ENCODE measurements at places on chromosomes 16 and 17.

DNA sequence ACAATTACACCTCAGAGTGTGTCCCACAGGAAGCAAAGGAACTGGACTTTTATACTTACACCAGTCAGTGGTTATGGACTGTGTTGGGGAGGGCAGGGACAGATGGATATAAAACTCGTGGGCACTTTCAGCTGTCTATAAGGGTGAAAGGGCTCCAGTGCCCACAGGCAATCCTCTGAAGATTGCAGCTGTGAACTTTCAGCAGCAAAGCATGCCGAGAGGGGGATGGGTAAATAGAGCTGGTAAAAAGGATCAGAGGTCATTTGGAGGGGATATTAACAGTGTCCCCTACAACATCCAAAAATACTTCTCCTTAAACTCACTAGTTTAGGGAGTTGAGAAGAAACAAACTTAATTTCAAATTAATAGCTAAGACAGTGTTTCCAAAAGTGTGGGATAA lies 13.3 kb upstream of the RFWD3 start:
- no peak overlapping the region for H3K27ac ChIP-seq
- no peaks in the 10 kb centered on the region for H3K27me3 ChIP-seq

- no peaks in the 10 kb centered on the region for H3K27me3 ChIP-seq
- no peak overlapping the region for H3K4me3 ChIP-seq
- peaks cover 2% of the 10 kb centered on the region for H3K4me1 ChIP-seq
- H3K36me3 ChIP-seq, result no peaks in the 10 kb centered on the region
These were observed 62.9 kb downstream of the ADCY9 start for GRCh38 chr16:4053301-4053845.

GRCh38 chr17:48745381-48746275 lies 17.1 kb upstream of the HOXB13 start:
- no peak overlapping the region for H3K27ac ChIP-seq
- H3K4me1 ChIP-seq, result no peaks in the 10 kb centered on the region
- H3K4me3 ChIP-seq, result no peak overlapping the region
- H3K27me3 ChIP-seq, result peaks cover 85% of the 10 kb centered on the region
- H3K36me3 ChIP-seq, result no peaks in the 10 kb centered on the region

DNA sequence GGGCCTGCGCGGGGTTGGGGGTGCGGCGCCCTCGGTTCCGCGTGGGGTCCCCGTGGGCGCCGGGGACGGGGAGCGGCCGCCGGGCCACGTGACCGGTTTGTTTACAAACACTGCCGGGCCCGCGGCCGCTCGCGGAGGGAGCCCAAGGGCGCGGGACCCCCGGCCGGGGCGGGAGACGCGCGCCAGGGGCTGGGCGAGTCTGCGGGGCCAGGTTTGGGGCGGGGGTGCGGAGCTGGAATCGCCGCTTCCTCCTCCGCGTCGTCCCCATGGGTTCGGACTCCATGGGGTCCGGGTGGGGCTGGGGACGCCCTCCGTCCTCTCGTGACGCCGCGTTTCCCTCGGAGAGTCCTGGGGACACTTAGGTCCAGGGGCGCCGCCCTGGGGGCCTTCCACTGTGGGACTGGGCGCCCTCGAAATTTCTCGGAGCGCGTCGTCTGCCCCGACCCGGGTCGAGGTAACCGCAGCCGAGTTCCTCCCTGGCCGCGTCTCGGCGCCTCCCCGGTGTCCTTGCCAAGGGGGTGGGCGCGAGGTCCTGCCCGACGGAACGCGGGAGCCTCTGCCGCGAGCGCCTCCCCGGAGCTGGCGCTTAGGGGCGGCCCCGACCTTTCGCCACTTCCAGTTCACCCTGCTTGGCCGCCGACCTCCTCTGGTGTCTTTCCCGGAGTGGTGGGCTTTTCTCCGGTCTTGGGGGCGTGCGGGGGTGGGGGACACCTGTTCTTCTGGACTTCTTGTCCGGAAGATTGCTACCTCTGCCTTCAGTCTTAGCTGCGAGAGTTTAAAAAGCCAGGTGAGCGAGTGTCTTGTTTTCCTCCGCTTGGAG lies 684 bp downstream of the YPEL2 start:
- peaks cover 62% of the 10 kb centered on the region for H3K4me1 ChIP-seq
- peak; percentile 52 for DNase-seq
- H3K27ac ChIP-seq, result peak overlapping the region; percentile 48
- H3K36me3 ChIP-seq, result no peaks in the 10 kb centered on the region

- no peak overlapping the region for H3K27ac ChIP-seq
- H3K4me1 ChIP-seq, result no peaks in the 10 kb centered on the region
- DNase-seq, result no peak
These were observed 14.6 kb upstream of the MED9 start for GRCh38 chr17:17462048-17462824.

DNA sequence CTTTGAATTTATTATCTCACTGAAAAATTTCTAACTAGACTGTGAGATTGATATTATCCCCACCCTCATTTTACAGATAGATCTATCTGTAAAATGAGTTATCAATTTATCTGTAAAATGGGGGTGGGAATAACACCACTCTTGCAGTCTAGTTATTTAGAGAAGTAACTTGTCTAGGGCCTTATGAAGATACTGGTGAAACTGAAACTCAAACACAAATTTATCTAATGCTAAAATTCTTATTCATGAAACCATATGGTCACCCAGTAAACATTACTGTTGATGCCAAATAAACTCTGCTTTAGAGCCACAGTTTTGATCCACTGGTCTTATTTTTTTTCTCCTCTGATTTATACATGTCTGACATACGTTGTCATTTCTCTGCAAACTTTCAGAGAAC lies 52.1 kb upstream of the SMIM36 start:
- no peaks in the 10 kb centered on the region for H3K4me1 ChIP-seq
- DNase-seq, result no peak
- no peaks in the 10 kb centered on the region for H3K36me3 ChIP-seq
- H3K27ac ChIP-seq, result no peak overlapping the region

DNA sequence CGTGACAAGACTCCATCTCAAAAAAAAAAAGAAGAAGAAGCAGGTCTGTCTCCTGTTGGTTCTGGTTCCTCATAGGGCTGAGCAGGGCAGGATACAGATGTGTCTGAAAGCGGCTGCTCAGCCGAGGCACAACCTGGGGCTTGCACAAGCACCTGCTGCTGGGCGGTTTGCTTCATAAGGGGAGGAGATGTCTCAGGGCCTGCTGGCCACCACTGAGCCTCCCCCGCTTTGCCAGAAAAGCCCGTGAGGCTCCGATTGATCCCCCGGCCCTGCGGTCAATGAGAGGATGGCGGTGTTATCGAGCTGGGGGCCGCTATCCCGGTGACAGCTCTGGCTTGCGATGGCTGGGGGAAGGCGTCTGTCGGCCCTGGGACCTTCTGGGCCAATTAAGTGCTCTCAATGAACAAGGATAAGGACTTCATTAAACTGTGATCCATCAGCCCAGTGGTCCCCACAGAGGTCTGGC lies 162.0 kb downstream of the SDK2 start:
- no peak overlapping the region for H3K4me3 ChIP-seq
- no peaks in the 10 kb centered on the region for H3K36me3 ChIP-seq
- no peaks in the 10 kb centered on the region for H3K27me3 ChIP-seq
- no peak for DNase-seq

DNA sequence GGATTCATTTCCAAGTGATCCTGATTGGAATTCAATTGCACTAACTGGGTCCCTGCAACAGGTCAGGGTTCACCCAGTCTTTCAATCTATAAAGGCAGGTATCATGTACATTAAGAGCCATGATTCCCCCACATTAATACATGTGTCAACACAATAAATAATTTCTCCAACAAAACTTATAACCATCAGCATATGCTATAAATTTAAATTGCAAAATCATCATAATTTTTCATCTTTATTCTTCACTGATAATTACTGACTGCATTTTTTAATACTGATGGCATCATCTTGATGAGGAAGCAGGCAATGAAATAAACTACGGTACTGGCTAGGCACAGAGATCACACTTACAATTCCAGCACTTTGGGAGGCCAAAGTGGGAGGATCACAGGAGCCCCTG lies 59.4 kb downstream of the ZFHX3 start:
- no peak for DNase-seq
- H3K4me3 ChIP-seq, result no peak overlapping the region
- no peaks in the 10 kb centered on the region for H3K27me3 ChIP-seq

DNA sequence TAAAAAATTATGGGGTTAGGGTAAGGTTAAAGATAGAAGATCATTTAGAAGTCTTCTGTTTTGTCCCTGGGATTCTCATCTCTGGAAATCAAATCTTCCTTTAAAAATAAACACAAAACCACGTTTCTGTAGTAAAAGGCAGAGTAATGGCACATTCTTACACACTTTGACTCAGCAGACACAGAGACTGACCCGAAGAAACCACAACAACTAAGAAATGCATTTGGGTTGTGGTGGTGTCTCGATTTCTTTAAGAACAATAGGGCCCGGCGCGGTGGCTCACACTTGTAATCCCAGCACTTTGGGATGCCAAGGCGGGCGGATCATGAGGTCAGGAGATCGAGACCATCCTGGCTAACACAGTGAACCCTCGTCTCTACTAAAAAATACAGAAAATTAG lies 54.9 kb upstream of the MYH10 start:
- DNase-seq, result no peak
- no peaks in the 10 kb centered on the region for H3K36me3 ChIP-seq
- no peaks in the 10 kb centered on the region for H3K4me1 ChIP-seq
- no peaks in the 10 kb centered on the region for H3K27me3 ChIP-seq
- H3K27ac ChIP-seq, result no peak overlapping the region

DNA sequence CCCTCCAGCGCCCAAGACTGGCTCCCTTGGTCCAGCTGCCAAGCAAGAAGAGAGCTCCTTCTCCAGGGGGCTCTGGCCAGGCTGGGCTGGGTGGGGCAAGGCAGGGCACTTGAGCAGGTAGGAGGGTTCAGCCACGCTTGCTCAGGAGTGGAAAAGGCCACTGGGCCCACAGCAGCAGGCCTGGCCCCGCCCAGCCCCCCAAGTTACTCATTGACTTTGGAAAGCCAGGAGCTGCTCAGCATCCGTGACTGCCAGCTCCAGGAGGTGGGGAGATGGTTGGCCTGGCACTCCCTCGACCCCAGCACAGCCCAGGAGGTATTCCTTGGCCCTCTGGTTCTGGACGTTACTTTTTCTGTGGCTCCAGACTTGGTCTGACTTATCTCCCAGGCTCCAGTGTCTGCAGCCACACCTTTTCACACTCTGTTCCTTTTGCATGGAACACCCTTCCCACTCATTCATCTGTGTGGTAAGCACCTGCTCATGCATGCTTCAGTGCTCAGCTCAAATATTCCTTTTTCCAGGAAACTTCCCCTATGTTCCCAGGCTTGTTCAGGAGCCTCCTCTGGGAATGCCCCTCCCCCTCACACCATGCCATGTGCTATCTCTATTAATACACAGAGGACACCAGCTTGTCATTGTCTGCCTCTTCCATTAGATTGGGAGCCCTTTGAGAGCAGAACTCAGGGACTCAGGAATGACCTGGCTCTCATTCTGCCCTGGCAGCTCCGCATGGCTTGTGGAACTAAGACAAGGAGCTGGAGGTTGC lies at the start of gene CDH16:
TSS of gene CDH16 (minus strand) at position 83 of the 766 bp plus-strand sequence. CDS start 820 bp downstream, outside the sequence.
- H3K4me3 ChIP-seq, result no peak within 1 kb of the TSS
- no peak within 1 kb of the TSS for H3K27ac ChIP-seq
- no peak for DNase-seq

DNA sequence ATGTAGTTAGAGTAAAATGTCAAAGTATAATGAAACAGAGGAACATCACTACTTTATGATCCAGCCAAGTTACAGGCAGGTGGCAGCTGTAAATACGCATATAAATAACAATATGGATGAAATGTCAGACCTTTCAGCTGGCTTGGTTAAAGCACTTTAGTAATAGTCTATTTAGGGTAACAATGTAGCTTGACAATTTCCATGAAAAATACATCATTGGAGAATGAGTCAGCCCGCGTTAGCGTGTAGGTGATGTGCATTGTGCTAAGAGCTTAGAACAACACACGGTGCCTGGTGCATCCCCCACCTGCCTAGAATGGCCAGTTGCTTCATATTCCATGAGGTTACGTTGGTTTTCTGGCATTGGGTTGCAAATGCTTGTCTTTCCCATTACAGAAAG lies 119.4 kb downstream of the RBFOX1 start:
- no peaks in the 10 kb centered on the region for H3K4me1 ChIP-seq
- DNase-seq, result no peak
- H3K4me3 ChIP-seq, result no peak overlapping the region
- no peak overlapping the region for H3K27ac ChIP-seq
- no peaks in the 10 kb centered on the region for H3K36me3 ChIP-seq

- H3K27me3 ChIP-seq, result no peaks in the 10 kb centered on the region
- H3K36me3 ChIP-seq, result no peaks in the 10 kb centered on the region
- H3K27ac ChIP-seq, result no peak overlapping the region
- DNase-seq, result no peak
- H3K4me3 ChIP-seq, result no peak overlapping the region
- H3K4me1 ChIP-seq, result no peaks in the 10 kb centered on the region
These were observed 11.4 kb downstream of the CHST4 start for GRCh38 chr16:71537643-71538042.

Data from CD8-positive, alpha-beta memory T cell (primary cell).